ENCODE measurements at places on chromosomes 16 and 17. TPM values are rescaled to one million over a fixed set of nuclear protein-coding genes. Genes with fewer than 3 reads are reported as not detected.

- H3K4me1 ChIP-seq, result peaks cover 85% of the 10 kb centered on the region
- DNase-seq, result peak; percentile 53
- no peaks in the 10 kb centered on the region for H3K27me3 ChIP-seq
- H3K36me3 ChIP-seq, result peaks cover 13% of the 10 kb centered on the region
- H3K27ac ChIP-seq, result peak overlapping the region; percentile 77
- no peak overlapping the region for H3K4me3 ChIP-seq
Observed at GRCh38 chr16:17362946-17363345, 107.8 kb downstream of the XYLT1 start.

Gene ATP2C2
- total RNA-seq, result not detected

GRCh38 chr17:7083592-7083991, 3.5 kb upstream of the CLEC10A start:
- H3K4me3 ChIP-seq, result no peak overlapping the region
- H3K27ac ChIP-seq, result no peak overlapping the region
- H3K36me3 ChIP-seq, result no peaks in the 10 kb centered on the region
- peaks cover 23% of the 10 kb centered on the region for H3K27me3 ChIP-seq
- peaks cover 20% of the 10 kb centered on the region for H3K4me1 ChIP-seq

Gene HOXB3
- 3.7 TPM for total RNA-seq

DNA sequence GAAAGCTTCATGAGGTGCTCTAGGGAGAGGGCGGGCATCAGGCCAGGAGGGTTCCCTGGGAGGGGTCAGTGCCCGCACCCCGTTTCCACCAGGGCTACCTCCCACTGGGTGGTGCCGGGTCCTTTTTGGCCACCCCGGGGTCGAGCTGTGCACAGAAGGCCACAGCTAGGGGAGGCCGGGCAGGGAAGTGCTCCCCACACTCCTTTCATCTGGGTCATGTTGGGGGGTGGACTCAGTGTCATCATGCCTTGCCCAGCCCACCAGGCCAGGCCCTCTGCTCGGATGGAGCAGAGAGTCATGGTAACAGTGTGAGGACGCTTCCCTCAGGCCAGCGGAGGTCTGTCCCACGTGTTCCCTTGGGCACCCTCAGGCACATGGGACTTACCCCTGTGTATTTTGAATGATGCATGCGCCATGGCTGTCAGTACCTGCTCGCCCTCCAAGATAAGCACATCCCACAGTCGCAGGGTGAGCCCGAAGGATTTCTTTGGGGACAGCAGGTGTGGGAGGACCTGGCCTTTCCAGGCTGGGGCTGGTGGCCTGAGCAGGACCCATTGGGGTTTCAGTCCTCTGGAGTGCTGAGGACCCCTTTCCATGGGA, 46.4 kb downstream of the TNFRSF13B start:
- H3K27me3 ChIP-seq, result no peaks in the 10 kb centered on the region
- H3K4me1 ChIP-seq, result no peaks in the 10 kb centered on the region
- H3K27ac ChIP-seq, result no peak overlapping the region
- no peak for DNase-seq
- H3K36me3 ChIP-seq, result no peaks in the 10 kb centered on the region

GRCh38 chr16:87384162-87384874, 742 bp upstream of the FBXO31 start:
- peaks cover 10% of the 10 kb centered on the region for H3K36me3 ChIP-seq
- peaks cover 51% of the 10 kb centered on the region for H3K4me1 ChIP-seq
- DNase-seq, result no peak
- H3K27ac ChIP-seq, result peak overlapping the region; percentile 96
- peak overlapping the region; percentile 88 for H3K4me3 ChIP-seq

Gene ABI3
- total RNA-seq, result 28.4 TPM

Gene PRSS27
- 1.8 TPM for total RNA-seq

DNA sequence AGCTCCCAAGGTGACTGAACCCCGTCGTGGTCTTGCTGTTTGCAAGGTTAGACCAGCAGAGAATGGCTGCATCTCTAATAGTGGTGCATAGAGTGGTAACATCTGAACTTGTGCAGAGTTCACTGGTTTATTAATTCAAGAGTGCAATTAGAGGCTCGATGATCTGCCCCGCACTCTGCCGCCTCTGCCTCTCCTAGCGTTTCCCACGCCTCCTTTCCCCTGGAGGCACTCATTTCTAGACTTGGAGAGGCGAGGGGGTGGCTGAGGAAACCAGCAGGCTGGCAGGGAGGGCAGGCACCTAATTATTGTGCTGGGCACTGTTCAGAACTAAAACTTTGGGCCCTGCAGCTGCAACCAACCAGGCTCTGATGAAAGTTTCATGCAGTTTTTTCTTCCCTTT, 363.5 kb upstream of the EEF2KMT start:
- H3K36me3 ChIP-seq, result no peaks in the 10 kb centered on the region
- DNase-seq, result no peak
- H3K4me1 ChIP-seq, result no peaks in the 10 kb centered on the region
- no peak overlapping the region for H3K4me3 ChIP-seq

- no peak for DNase-seq
- peaks cover 54% of the 10 kb centered on the region for H3K36me3 ChIP-seq
- H3K4me3 ChIP-seq, result no peak overlapping the region
- peak overlapping the region; percentile 63 for H3K27ac ChIP-seq
Observed at GRCh38 chr17:2082003-2082781, 27.3 kb downstream of the HIC1 start.

- H3K36me3 ChIP-seq, result no peaks in the 10 kb centered on the region
- no peak overlapping the region for H3K27ac ChIP-seq
- no peak for DNase-seq
- peaks cover 9% of the 10 kb centered on the region for H3K27me3 ChIP-seq
Observed at GRCh38 chr17:41537990-41538389, 9.9 kb upstream of the KRT19 start.

DNA sequence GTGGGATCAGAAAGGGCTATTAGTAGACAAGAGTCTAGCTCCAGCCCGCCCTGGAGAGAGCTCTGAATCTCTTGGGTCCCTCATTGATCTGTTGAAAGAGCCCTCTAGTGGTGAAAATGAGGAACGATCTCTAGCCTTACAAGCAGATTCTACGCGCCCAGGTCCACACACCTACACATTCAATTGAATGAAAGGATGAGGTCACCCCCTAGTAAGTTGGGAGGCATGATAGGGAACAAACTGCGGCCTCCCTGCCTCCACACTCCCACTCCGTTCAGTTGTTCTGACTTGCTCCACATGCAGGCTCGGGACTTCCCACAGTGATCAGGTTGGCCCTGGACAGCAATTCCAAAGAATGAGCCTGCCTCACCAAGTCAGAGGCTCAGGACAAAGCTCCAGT, 2.9 kb upstream of the CACNG3 start:
- no peaks in the 10 kb centered on the region for H3K36me3 ChIP-seq
- no peak overlapping the region for H3K4me3 ChIP-seq
- DNase-seq, result peak; percentile 77
- peaks cover 4% of the 10 kb centered on the region for H3K4me1 ChIP-seq

Gene TEX14
- total RNA-seq, result 0.07 TPM

DNA sequence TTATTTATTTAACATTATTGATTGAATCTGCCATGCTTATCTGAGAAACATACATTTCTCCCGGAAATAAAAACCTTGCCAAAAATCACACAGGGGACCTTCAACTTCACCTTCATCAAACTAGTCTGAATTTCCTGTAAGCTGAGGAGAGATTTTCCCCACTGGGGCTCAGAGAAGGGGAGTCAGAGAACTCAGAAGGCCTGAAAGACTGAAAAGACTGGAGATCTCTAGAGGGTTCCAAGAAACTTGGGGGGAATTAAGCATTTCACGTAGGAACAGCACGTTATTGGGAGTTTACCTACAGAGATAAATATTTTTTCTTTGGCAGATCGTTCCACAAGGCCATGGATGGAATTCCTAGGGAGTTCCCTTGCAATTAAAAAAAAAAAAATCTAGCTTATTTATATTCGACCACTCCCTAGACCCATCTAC, 528 bp upstream of the NOL11 start:
- peaks cover 16% of the 10 kb centered on the region for H3K4me1 ChIP-seq
- H3K4me3 ChIP-seq, result peak overlapping the region; percentile 90
- no peak for DNase-seq
- H3K27me3 ChIP-seq, result peaks cover 4% of the 10 kb centered on the region

Gene HIRIP3
- total RNA-seq, result 45.9 TPM

Gene KRTAP2-1
- not detected for total RNA-seq

DNA sequence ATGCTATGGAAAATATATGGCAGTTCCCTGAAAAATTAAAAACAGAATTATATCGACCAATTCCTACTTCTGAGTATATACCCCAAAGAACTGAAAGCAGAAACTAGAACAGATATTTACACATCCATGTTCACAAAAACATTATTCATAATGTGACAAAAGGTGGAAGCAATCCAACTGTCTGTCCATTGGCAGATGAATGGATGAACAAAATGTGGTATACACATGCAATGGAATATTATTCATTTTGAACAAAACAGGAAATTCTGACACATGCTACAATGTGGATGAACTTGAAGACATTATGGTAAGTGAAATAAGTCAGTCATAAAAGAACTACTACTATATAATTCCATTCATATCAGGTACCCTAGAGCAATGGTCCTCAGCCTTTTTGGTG, 263.5 kb upstream of the AXIN2 start:
- peaks cover 2% of the 10 kb centered on the region for H3K4me1 ChIP-seq
- no peak overlapping the region for H3K4me3 ChIP-seq
- no peak for DNase-seq
- no peaks in the 10 kb centered on the region for H3K36me3 ChIP-seq
- no peak overlapping the region for H3K27ac ChIP-seq
- peaks cover 3% of the 10 kb centered on the region for H3K27me3 ChIP-seq

Gene NUPR1
- total RNA-seq, result not detected

DNA sequence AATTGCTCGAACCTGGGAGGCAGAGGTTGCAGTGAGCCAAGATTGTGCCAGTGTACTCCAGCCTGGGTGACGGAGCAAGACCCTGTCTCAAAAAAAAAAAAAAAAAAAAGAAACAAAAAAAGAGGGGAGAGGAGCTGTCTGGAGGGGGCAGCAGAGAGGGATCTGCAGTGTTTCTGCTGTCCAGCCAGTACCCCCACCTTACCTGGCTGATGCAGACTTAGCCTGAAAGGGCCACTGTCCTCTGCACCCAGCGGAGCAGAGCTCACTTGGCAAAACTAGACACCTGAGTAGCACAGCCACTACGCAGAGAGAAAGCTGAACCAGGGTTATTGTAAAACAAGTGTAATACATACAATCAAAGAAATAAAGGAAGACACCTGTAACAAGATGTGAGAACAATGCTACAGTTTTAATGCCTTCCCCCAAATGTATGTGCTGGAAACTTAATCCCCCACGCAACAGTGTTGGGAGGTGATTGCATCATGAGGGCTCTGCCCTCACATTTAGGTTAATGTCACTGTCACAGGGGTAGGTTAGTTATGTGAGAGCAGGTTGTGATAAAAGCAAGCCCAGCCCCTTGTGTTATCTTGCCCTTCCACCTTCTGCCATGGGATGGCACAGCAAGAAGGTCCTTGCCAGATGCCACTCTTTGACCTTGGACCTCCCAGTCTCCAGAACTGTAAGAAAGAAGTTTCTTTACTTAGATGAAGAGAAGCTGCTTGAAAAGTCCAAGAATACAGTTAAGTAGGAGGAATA, 211.2 kb downstream of the RPTOR start:
- H3K4me3 ChIP-seq, result no peak overlapping the region
- H3K4me1 ChIP-seq, result peaks cover 69% of the 10 kb centered on the region
- no peak for DNase-seq
- H3K36me3 ChIP-seq, result peaks cover 59% of the 10 kb centered on the region
- peak overlapping the region; percentile 34 for H3K27ac ChIP-seq

GRCh38 chr16:65657556-65657955, 535.7 kb upstream of the CDH11 start:
- H3K27ac ChIP-seq, result no peak overlapping the region
- H3K4me3 ChIP-seq, result no peak overlapping the region
- H3K27me3 ChIP-seq, result no peaks in the 10 kb centered on the region
- no peak for DNase-seq

- H3K4me1 ChIP-seq, result peaks cover 4% of the 10 kb centered on the region
- no peak for DNase-seq
- peaks cover 38% of the 10 kb centered on the region for H3K27me3 ChIP-seq
- H3K27ac ChIP-seq, result no peak overlapping the region
- no peaks in the 10 kb centered on the region for H3K36me3 ChIP-seq
- no peak overlapping the region for H3K4me3 ChIP-seq
Observed at GRCh38 chr16:85138825-85139627, 26.8 kb upstream of the CIBAR2 start.

- H3K27me3 ChIP-seq, result no peaks in the 10 kb centered on the region
- H3K4me3 ChIP-seq, result no peak overlapping the region
- no peak overlapping the region for H3K27ac ChIP-seq
- no peak for DNase-seq
- H3K36me3 ChIP-seq, result peaks cover 32% of the 10 kb centered on the region
Observed at GRCh38 chr17:38908676-38909181, 16.7 kb upstream of the LASP1NB start.

Gene MT1M
- total RNA-seq, result not detected

DNA sequence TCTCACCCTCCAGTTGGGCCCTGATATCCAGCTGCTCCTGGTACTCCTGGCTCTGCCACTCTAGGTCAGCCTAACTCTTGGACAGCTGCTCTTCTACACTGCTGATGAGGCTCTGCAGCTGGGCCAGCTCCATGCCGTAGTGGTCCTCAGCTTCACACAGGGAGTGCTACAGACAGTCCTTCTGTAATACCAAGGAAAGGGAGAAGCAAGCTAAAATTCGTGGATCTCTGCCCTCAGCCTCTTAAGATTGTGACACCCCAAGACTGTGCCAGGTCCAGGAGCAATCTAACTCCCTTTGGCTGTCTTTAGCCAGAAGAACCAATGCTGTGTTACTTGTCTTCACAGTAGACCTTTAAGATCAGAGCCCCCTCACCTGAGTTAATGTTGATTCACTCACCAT, 7.7 kb upstream of the KRT38 start:
- DNase-seq, result no peak
- peaks cover 1% of the 10 kb centered on the region for H3K4me1 ChIP-seq
- H3K36me3 ChIP-seq, result no peaks in the 10 kb centered on the region

DNA sequence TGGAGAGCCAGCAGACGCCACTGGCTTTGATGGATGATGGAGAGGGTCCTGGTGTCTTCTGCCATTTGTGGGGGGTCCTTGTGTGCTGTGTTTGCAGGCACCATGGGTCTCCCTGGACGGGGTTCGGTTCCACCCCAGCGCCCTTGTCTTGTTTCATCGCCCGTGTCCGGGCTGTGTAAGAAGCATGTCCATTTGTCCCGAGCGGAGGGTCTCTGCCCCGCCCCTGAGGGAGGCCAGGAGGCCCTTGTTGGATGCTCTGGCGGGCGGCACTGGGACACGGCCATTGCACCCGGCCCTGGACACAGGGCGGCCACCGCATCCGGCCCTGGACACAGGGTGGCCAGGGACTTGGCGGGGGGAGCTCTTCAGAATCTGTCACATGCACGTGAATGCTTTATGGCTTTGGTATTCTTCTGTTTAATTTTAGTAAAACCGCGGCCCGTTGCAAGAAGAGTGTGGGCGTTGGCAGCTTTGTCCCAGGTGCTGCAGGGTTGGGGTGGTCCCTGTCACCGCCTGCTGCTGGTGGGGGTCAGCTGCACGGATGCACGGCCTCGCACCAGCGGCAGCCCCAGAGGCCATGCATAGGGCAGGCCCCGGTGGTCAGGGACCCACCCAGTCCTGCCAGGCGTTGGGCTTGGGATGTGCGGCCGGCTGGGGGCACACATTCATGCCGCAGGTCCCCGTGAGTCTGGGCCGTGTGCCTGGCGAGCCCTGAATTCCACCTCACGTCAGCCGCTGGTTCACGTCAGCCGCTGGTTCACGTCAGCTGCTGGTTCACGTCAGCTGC, 21.0 kb upstream of the ZNF750 start:
- H3K36me3 ChIP-seq, result peaks cover 16% of the 10 kb centered on the region
- H3K27me3 ChIP-seq, result no peaks in the 10 kb centered on the region
- DNase-seq, result no peak

Gene OR3A3
- not detected for total RNA-seq

Data from activated CD4-positive, alpha-beta T cell treated with anti-CD3 and anti-CD28 coated beads, Interleukin-2, amount 10 ng/mL, durations not matched to agents 24 days and 14 days (primary cell).